ENCODE measurements at places on chromosomes 1 and 21. TPM values are rescaled to one million over a fixed set of nuclear protein-coding genes. Genes with fewer than 3 reads are reported as not detected.

Gene RNU1-2
- total RNA-seq: 1,293 TPM

Gene PRRX1
- total RNA-seq: not detected

Gene VHLL
- total RNA-seq: not detected

Gene PCNT
- total RNA-seq: 60.1 TPM

Gene CDC73
- total RNA-seq: 63.8 TPM

Gene PGLYRP4
- total RNA-seq: not detected

Gene COL9A2
- 5.5 TPM for total RNA-seq

DNA sequence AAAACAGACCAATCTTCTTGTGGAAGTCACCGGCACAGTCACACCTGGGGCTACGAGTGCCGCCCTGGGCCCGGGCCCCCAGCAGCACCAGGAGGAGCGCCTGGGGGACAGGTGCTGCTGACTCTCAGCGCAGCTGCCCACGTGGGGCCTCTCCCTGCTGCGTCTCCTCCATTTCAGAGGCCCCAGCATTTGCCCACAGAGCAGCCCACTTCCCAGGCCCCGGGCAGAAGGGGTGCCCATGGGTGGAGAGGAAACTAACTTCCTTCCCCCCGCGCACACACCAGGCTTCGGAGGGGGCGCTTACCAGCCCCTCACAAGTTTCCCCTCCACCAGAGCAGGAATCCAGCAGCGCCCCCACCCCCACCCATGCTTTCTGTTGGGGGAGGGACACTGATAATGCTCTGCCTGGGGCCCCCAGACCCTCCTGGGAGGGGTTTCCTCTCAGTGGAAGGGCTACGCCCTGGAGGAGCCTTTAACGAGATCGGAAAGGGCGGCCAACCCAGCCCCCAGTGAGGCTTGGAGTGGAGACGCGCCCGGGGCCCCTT, 440 bp downstream of the TNFRSF25 start:
- DNase-seq: peak; percentile 47
- no peaks in the 10 kb centered on the region for H3K27me3 ChIP-seq
- H3K4me1 ChIP-seq: peaks cover 53% of the 10 kb centered on the region
- peaks cover 16% of the 10 kb centered on the region for H3K36me3 ChIP-seq

DNA sequence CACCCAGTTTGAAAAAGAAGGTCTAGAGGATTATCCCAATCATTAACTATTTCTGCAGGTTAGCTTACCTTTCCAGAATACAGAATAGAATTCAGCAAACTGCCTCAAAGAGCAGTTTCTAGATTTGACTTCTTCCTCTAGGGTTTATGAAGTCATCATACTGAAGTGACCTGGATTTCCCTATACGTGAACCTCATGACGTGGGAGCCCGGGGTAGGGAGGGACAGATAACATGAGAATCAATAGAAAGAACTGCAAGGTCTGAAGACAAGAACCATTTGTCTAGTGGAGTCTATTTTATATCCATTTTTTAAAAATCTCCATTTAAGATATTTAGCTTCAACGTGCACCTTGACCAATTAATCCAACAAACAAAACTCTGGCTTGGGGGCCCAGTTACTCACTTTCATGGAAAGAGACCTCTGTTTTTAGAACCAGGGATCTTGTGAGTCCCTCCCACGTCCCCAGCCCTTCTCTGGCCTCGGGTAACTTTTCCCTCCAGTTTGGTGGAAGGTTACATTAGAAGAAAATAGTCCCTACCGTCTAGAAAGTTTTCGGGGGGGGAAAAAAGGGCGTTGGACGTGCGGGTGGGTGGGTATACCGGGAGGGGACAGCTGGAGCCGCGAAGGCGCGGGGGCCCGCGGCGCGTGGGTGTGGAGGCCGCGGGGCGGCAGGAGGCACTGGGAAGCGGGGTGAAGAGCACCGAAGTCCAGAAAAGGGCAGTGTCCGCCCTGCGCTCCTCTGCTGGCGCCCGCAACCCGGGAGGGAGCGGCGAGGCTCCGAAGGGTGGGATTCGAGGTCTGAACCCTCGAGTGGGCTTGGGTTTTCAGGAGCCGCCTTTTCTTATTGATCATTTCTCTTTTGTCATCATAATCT, 13.8 kb upstream of the POGZ start:
- no peaks in the 10 kb centered on the region for H3K27me3 ChIP-seq
- peak overlapping the region; percentile 1 for H3K27ac ChIP-seq
- DNase-seq: no peak

DNA sequence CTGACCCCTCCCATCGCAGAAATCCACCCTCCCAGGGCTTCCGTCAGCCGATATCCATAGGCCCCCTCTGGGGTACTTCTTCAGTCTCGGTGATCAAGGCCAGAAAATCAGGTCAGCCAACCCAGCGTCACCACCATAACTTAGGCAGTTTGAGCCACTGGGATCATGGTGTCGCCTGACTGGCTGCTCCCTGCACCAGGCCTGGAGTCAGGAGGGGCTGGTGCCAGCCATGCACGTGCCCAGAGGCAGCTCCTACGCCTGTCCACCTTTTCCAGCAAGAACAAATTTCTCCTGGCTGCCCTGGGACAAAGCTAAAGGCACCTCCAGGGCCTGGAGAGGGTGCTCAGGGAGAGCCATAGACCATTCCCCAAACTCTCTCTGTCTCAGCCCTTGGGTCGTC, 4.8 kb upstream of the CTRC start:
- DNase-seq: no peak
- no peaks in the 10 kb centered on the region for H3K4me1 ChIP-seq
- H3K36me3 ChIP-seq: no peaks in the 10 kb centered on the region
- H3K27me3 ChIP-seq: no peaks in the 10 kb centered on the region
- H3K4me3 ChIP-seq: no peak overlapping the region

- no peak overlapping the region for H3K4me3 ChIP-seq
- H3K27ac ChIP-seq: no peak overlapping the region
- DNase-seq: no peak
- H3K36me3 ChIP-seq: no peaks in the 10 kb centered on the region
Measured at GRCh38 chr1:63124666-63125191, 197.6 kb upstream of the FOXD3 start.

DNA sequence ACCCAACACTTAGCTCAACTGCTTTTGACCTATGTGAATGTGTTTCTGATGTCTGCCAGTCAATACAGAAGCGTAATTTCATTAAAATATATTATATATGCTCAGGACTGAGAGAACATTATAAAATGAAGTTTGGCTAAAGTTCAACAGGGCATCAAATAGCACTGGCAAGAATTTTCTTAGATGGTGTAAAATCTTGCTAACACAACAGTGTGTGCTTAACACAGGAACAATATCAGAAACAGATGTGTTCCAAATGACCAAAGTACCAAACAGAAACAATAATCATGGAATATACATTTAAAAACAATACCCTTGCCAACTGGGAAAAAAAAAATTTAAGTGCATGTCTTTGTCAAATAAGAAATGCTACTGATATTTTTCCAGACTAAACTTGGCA, 10.4 kb upstream of the LHX8 start:
- H3K27me3 ChIP-seq: peaks cover 5% of the 10 kb centered on the region
- H3K27ac ChIP-seq: no peak overlapping the region
- no peaks in the 10 kb centered on the region for H3K36me3 ChIP-seq

- H3K36me3 ChIP-seq: no peaks in the 10 kb centered on the region
- no peak for DNase-seq
- peaks cover 29% of the 10 kb centered on the region for H3K27me3 ChIP-seq
Measured at GRCh38 chr1:43522776-43523480, 7.8 kb upstream of the PTPRF start.

DNA sequence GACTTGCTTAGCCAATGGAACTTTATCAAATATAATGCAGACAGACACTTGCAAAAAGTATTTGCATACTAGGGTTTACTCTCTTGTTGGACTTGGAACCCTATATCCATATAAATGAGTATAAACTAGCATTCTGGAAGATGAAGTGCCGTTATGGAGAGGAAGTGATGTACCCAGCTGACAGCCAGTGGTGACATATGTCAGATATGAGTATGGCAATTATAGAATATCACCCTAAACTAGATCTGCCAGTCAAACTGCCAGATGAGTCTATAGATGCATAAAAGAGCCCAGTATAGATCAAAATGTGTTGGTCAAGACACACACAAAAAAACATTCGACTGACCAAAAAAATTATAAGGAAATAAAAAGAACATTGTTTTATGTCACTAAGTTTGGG, 739.3 kb downstream of the PLA2G4A start:
- no peaks in the 10 kb centered on the region for H3K27me3 ChIP-seq
- H3K4me3 ChIP-seq: no peak overlapping the region
- no peak for DNase-seq
- H3K36me3 ChIP-seq: no peaks in the 10 kb centered on the region

DNA sequence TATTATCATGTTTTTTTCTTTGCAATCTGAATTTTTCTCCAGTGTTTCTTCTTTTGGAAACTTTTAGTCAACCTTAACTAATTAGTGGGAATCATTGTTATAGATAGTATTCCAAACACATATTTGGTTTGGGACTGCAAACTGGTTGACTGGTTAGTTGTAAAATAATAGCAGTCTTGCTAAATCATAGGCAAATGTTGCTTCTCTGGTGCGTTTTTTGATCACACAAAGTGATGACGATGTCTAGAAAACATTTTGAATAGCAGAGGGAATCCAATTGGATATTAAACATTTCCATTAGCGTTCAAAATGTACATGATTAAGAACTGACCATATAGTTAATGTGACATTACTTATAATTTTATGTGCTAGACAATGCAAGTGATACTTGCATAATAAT, 4.5 kb downstream of the DNAJB4 start:
- H3K27ac ChIP-seq: no peak overlapping the region
- peaks cover 11% of the 10 kb centered on the region for H3K4me1 ChIP-seq
- H3K36me3 ChIP-seq: no peaks in the 10 kb centered on the region
- no peak for DNase-seq
- H3K4me3 ChIP-seq: no peak overlapping the region
